ENCODE measurements at places on chromosomes 5 and 9. TPM values are rescaled to one million over a fixed set of nuclear protein-coding genes. Genes with fewer than 3 reads are reported as not detected.

DNA sequence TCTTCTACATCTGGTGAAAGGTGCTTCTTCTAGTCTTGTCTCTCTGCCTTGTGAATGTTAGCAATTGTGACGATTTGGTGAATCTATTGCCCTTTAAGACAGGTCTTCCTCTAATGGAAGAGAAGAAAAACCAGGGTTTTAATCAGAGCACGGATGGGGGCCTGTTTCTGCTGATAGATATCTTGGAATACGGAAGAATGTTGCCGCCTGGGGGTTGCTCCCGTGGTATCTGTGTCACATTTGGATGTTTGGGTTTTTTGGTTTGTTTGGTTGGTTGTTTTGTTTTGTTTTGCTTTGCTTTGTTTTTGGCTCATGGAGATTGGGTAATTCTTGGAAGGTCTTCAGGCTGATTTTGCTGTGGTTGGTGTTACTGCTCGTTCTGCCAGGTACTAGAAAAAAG is 9.7 kb upstream of the SLC1A3 start:
- no peaks in the 10 kb centered on the region for H3K4me1 ChIP-seq
- H3K27me3 ChIP-seq, result no peaks in the 10 kb centered on the region
- no peak for DNase-seq
- H3K36me3 ChIP-seq, result no peaks in the 10 kb centered on the region
- no peak overlapping the region for H3K27ac ChIP-seq

DNA sequence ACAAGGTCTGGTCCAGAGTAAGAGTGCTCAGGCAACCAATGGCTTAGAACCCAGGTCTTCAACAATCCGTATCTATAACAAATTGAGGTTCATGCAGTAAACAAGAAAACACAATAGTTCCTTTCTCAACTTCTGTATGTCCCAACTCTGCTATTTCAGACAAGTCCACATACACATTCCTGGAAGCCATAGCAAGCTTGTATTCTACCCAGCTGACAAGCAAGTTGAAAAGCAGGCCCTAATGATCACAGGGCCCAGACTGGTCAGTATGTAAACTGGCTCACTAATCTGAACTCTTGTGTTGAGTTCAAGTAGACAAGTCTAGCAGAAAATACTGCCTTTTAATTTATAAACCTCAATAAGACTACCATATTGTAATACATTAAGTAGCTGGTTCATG is 26.9 kb downstream of the FNIP1 start:
- no peaks in the 10 kb centered on the region for H3K36me3 ChIP-seq
- no peak overlapping the region for H3K27ac ChIP-seq
- no peaks in the 10 kb centered on the region for H3K4me1 ChIP-seq
- no peaks in the 10 kb centered on the region for H3K27me3 ChIP-seq
- DNase-seq, result no peak

GRCh38 chr5:95759634-95760033 is 28.5 kb downstream of the RHOBTB3 start:
- DNase-seq, result no peak
- H3K36me3 ChIP-seq, result peaks cover 9% of the 10 kb centered on the region
- H3K27ac ChIP-seq, result peak overlapping the region; percentile 73
- no peaks in the 10 kb centered on the region for H3K4me1 ChIP-seq

DNA sequence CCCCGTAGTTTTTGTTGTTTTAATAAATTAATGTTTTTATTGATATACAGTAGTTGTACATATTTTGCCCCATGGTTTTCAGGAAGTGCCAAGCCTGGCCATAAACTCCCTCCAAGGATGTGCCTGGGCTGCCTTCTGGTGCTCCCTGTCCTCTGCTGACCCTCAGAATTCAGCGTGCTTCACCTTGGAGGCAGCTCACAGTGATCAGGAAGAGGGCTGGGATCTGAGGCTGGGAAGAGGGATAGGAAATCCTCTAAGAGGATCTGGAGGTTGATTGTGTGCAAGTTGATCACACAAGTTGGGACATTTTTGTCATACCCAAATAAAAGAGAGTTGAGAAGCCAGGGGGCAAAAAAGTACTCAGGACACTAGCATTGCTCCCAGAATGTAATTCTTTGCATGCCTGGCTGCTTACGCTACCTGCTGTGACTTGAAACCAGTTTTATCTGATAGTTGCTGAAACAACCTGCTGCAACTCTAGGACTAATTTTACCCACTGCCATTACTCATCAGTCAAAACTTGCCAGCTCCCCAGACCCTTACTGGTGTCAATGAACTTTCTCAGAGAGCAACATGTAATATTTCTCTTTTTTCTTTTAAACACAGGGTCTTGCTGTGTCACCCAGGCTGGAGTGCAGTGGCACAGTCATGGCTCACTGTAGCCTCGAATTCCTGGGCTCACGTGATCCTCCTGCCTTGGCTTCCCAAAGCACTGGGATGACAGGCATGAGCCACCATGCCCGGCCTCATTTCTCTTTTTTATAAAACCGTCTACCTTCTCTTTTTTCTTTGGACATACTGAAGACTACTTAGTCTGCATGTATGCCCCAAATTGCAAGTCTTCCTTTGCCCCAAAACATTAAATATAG is 29.0 kb downstream of the PDE6A start:
- no peak overlapping the region for H3K27ac ChIP-seq
- no peak overlapping the region for H3K4me3 ChIP-seq
- H3K36me3 ChIP-seq, result no peaks in the 10 kb centered on the region
- no peaks in the 10 kb centered on the region for H3K27me3 ChIP-seq
- no peaks in the 10 kb centered on the region for H3K4me1 ChIP-seq

- H3K4me3 ChIP-seq, result no peak overlapping the region
- H3K27me3 ChIP-seq, result no peaks in the 10 kb centered on the region
- no peak for DNase-seq
Measured at GRCh38 chr9:32627394-32627954, 8.0 kb downstream of the TAF1L start.

Gene LVRN
- total RNA-seq, result 10.6 TPM

Gene DND1
- total RNA-seq, result 3.7 TPM

Gene LCN10
- 2.3 TPM for total RNA-seq
